ENCODE measurements at places on chromosomes 6 and 20.

- DNase-seq, result no peak
Measured at GRCh38 chr6:156943166-156943565, 166.0 kb downstream of the ARID1B start.

- DNase-seq, result no peak
Measured at GRCh38 chr6:134809130-134809529, 140.8 kb downstream of the ALDH8A1 start.

DNA sequence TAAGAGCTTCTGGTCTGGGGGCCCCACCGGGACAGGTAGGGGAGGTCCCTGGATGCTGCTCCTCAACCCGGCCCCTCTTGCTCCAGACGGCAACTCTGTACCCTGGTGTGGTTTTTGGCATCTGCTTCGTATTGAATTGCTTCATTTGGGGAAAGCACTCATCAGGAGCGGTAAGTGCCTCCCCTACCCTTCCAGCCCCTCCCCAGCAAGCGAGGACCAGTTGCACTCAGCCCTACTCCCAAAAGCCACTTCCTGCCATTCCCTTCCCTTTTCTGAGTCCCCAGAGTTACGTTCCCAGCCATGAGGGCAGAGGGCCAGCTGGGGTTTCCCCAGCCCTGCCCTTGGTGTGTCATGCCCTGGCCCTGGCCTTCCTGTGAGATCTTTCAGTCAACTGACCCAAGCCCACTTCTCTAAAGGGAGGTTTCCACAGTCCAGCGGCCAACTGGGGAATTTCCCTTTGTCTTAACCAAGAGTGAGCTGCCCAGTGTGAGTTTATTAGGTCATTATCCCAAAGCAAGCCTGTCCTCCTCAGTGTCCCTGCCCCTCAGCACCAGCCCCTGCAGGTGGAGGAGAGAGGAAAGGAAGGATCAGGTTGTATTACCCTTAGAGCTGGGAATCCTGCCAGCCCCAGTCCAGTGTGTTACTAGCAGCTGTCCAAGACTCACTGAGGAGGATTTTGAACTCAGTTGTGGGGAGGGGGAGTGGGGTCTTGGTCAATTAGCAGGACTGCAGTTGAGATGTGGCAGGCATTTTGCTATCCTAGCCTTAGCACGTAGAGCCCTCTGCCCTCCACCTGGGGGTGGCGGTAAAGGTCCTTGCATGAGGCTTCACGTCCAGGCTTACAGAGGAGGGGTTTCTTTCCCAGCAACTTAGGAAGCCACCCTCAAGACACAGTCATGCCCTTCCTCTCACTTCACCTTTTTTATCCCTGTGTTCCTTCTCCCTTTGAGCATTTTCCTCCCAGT is 45.8 kb downstream of the TM9SF4 start:
- peak; percentile 94 for DNase-seq

DNA sequence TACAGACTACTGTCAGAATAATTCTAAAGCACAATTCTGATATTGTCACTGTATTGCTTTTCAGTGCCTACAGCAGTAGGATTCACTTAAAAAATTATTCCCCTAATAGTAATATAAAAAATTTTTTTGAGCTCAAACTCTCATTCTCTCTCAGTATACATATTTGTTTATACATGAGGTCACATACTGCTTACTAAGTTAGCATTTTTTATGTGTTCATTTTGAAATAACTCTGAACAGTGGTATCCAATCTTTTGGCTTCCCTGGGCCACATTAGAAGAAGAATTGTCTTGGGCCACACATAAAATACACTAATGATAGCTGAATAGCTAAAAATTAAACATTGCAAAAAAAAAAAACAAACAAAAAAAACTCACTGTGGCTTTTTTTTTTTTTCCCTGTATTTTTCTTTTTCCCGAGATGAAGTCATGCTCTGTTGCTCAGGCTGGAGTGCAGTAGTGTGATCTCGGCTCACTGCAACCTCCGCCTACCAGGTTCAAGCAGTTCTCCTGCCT is 38.6 kb downstream of the ASXL1 start:
- no peak for DNase-seq

All from AML-193 (cell line).